ENCODE measurements at places on chromosomes 2 and 18.

- no peak for DNase-seq
Observed at GRCh38 chr2:174771136-174771535, 6.9 kb upstream of the CHRNA1 start.

DNA sequence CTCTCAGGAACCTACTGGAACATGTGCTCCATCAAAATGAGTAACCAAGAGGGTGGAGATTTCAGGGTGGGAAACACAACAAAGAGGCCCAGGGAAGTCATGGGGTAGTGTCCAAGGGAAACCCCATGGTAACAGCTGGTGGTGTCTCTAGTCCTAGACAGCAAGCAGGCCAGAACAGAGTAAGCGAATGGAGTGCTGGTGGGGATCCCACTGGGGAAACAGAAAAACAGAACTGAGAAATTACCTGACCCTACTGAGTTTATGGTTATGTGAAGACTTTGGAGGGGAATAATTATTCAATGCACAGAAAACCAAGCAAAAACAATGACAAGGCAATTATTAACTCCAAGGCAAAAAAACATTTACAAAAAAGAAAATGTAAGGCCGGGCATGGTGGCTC, 16.9 kb downstream of the ERCC3 start:
- DNase-seq: no peak

GRCh38 chr18:42850174-42851083, 265.1 kb downstream of the RIT2 start:
- DNase-seq: no peak

GRCh38 chr2:145043399-145043834, 523.5 kb upstream of the ZEB2 start:
- no peak for DNase-seq

DNA sequence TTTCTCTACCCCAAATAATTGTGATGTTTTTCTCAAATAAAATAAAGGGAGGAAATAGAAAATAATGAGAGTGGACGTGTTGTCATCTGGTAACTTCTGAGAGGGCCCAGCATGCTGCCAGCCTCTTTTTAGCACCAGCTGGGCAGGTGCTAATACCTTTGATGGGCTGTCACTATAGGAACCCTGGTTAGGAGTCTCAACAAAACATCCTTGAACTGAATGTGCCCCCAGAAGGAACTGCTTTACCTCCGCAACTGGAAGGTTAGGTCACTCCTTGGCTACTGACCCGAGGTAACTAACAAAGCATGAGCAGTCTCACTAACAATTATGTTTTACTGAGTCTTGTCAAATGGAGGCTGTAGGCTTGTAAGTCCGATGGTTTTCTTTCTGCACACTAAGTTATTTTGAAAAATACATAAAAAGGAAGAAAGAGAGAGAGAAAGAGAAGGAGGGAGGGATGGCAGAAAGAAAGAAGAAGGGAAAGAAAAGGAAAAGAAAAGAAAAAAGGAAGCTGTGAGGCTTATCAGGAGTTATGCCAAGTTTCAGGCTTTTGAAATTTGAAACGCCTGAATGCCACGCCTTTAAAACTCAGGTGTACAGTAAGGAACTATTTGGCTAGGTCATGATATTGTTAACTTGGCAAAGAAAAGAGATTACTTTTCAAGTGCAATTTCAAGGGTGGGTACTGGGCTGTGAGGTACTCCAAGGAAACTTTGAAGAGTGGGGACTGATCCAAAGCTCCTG, 91.0 kb downstream of the TGIF1 start:
- no peak for DNase-seq

DNA sequence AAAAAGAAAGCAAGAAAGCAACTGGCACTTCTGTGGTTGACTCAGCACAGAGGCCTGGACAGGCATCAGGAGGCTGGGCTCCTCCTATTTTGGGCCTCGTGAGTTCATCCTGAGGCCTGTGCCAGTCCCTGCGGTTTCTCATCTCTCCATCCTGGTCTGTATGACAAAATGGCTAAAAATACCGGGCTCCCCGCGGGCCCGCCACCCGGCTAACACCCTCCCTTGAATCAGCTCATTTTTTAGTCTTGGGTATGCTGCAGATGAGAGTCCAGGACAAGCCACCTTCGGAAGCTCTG, 62.3 kb upstream of the YWHAQ start:
- DNase-seq: no peak

DNA sequence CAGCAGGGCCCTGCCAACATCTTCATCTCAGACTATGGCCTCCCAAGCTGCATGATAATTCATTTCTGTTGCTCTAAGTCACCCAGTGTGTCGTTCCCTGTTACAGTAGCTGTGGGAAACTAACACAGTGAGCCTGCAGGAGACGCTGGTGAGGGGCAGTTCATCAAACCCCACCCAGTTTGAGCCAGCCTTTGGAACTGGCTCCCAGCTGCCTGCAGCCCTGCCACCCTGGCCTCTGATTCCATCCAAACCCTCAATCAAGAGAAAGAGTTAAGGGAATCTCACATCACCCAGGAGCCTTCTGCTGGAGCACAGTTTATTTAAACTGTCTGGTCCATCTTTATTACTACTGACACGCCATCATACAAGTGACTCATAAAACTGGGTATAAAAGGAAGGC, 64.9 kb upstream of the ZCCHC2 start:
- no peak for DNase-seq

DNA sequence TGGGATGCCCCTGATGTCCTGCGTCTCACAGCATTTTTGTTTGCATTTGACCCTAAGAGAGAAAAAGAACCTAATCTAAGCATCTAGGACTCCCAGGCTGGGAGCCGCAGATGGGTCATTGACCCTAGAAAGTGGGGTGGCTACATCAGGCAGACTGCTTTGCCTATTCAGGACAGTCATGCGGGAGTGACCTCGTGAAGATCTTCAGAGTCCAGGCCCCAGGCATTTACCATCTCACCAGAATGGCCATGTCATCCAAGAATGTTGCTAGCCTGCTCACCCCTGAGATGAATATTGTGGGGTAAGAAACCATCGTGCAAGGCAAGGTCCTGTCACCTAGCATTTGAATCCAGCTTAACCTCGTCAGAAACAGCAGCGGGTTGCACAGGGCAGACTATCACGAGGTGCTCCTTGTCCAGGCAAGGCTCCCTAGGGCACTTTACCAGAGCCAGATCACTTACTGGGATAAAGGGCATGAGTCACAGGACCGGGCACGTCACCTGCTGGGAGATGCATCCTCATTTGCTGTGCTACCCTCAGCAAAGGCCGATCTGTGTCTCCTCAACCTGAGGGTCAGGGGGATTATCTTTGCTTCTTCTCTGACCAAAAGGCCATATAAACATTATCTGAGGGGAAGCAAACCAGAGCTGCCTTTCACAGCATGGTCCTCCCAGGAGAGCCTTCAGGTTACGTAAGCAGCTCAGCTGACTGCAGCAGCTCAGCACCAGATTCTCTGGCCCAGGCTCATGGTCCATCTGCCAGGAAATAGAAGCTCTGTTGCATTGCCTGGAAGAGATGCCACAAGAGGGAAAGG, 162.3 kb downstream of the ACKR3 start:
- DNase-seq: no peak

- DNase-seq: no peak
Observed at GRCh38 chr2:134459706-134460406, 206.0 kb downstream of the MGAT5 start.

DNA sequence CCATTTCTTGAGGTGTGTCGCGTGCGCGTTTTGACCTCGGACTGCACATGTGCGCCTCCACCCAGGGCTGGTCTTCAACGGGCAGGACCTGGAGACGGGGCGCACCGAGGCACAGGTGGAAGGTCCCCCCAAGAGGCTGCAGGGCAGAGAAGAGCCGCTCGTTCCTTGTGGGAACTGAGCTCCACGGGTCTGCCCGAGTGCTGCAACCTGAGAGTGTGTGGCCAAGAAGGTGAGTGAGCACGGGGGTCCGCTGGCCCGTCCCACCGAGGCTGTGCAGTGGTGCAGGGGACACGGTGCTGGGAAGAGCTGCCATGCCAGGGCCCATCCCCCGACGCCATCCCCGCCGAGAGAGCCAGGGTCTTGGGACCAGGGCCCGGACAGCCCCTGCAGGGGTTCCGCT, 268.3 kb downstream of the GALR1 start:
- no peak for DNase-seq

DNA sequence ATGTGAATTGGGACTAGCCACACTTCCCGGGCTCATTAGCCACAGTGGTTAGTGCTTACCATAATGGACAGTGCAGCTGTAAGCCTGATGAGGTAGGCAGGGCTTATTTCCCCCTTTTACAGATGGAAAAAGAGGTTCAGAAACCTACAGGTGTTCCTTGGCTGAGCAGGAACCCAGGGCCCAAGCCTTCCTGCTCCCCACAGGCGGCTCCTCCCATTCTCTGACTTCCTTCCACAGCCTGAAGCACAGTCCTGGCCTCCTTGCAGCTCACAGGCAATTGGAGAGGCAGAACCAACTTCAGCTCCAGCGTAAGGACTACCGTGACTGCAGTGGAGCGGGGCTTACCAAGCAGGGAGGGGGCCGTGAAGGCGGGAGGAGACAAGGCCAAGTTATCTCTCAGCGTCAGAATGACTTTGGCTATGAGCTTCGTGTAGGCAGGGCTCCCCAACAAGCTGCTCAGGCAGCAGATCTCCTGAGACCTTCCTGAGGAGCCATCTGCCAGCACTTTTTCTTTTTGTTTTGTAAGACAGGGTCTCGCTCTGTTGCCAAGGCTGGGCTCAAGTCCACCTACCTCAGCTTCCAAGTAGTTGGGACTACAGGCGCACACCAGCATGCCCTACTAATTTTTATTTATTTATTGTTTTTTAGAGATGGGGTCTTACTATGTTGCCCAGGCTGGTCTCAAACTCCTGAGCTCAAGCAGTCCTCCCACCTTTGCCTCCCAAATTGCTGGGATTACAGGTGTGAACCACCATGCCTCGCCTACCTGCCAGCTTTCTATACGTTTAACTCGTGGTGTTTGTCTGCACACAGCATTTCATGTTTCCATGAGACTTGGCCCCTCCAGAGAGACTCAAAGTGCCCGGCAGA, 34.2 kb upstream of the NT5DC4 start:
- DNase-seq: no peak

All from GM18507 (cell line).